ENCODE measurements at places on chromosomes 4 and X.
A peak's percentile ranks its signal among the peaks of the same experiment; 100 is the strongest.

- DNase-seq: no peak
Observed at GRCh38 chrX:24643116-24643515, 4.0 kb downstream of the PCYT1B start.

DNA sequence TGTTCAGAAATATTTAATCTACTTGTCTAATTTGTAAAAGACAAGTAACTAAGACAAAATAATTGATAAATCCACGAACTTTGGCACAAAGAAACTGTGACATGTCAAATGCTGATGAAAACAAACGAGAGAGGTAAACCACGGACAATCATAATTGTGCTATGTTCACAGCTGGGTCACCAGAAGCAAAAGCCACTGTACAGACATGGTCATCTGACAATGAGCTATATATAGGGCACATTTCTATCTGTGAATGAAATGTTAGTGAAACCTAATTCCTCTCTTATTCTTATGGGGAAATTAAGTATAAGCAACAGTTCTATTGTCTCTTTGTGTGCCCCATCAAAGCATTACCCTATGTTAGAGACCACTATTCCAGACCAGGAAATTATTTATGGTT, 444.0 kb upstream of the TRAM1L1 start:
- no peak for DNase-seq

- no peak for DNase-seq
Observed at GRCh38 chr4:12562021-12562420, 922.1 kb downstream of the RAB28 start.

DNA sequence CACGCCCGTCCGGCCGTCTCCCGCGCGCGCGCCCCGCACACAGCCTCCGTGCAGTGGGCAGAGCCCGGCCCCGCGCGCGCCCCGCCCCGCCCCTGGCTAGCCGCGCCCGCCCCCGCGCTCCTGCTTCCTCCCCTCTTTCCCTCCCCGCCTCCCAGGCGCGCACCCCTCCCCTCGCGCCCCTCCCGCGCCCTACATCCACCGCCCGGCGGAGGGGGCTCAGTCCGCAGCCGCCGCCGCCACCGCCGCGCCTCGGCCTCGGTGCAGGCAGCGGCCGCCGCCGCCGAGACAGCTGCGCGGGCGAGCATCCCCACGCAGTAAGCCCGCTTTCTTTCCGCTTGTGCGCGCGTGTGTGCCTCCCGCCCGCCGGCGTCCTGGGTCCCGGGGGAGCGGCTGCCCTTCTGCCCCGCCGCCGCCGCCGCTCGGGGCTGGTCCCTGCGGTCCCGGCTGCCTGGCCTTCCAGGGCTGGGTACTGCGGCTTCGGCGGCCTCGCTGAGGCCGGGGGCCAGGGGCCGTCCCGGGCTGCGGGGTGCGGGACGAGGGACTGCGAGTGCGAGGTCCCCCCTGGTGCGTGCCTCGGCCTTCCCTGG, at the start of gene FHL1:
TSS of gene FHL1 (plus strand) at position 219 of the 587 bp plus-strand sequence.
- peak; percentile 27 for DNase-seq

- DNase-seq: no peak
Observed at GRCh38 chr4:165440415-165441158, 61.8 kb downstream of the CPE start.

DNA sequence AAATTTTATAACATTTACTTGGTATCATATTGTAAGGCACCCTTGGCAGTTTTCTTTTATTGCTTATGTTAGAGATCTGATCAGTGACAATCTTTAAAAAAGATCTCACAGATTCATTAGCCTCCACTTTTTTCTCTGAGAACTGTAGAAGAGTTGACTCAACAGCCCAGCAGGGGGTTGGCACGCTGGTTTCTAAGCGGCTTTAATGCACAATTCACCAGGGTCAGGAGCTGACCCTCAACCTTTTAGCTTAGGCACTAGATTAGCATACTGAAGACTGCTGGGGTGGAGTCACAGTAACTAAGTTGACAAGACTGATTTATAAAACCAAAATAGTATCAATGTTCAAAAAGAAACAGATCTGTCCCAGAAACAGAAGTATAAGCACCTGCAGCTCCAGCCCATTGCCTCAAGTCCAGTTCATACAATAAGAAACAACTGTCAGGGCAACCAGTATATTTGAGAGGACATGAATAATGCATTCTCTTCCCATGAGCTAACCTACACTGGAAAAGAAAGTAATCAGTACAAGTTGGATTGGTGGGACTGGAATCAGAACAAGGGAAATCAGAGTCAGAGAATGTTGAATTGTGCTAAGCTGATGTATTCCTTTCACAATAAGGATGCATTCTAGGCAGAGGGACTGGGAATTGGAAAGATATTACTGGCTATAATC, 77.6 kb downstream of the PDE5A start:
- no peak for DNase-seq

DNA sequence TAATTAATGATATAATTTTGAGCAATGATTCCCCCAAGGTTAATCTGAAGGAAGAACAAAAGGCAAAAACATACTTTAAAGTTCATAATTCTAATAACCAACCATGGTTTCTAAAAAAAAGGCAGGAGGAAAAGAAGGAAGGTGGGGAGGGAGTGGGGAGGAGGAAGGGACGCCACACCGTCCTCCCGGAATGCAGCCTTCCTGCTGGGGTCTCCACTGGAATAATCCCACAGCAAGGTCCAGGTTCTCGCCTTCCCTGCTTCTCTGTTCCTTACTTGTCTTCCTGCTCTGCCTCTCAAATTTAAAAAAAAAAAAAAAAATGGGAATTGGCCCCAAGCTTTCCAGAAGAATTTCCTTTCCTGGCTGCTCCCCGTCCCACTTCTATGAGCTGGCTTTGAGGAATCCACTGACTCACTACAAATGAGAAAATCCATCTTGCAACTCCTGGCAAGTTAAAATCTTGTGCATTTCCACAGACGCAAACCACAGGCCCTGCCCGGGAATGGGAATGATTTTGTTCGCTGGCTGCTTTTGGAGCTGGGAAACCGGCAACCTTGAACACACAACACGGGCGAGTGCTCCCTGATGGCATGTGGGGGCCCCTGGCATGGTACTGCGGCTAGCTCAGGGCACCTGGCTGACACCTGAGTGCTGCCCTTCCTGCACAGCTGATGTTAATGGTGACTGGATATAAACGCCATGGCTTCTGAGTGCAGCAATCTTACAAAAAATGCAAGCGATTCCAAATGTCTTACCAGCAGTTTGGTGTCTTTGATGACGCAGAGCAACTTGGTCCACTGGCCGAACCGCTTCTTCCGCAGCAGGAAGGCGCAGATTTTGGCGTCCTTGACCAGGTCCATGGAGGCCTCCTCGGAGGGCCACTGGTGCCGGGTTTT, 97.0 kb downstream of the AFAP1 start:
- DNase-seq: no peak

DNA sequence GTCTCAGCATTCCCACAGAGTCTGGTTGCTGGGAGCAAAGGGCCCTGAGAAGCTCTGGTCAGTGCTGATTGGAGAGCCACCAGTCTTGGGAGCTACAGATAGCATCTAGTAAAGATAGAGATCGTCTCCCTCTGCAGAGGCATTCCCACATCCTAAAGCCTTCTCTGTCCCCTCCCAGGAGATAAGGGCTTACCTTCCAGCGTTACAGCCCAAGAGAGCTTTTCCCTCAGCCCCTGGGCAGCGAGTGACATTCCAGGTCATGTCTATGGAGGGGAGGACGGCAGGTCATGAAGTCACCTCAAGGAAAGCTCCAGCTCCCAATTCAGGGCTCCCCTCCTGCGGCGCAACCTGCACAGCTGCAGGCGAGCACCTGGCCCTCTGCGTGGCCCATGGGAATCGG, 29.9 kb downstream of the CLDN34 start:
- no peak for DNase-seq

DNA sequence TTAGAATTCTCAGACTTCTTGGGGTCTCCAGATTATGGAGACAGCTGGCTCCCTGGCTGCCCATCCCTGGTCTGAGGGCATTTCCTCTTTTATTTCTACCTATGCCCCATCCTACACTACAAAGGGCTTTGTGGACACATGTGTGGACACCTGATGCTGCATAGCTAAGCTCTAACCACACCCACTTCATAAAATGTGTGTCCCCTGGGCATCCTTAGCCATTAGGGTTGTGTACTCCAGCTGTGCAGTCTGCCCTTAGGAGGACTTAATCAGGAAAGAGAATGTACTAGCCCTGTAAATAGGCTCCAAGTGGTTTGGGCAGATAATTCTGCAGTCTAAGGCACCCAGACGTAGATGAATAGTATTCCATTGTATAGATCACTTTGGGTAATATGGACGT, 47.0 kb downstream of the COQ2 start:
- no peak for DNase-seq

DNA sequence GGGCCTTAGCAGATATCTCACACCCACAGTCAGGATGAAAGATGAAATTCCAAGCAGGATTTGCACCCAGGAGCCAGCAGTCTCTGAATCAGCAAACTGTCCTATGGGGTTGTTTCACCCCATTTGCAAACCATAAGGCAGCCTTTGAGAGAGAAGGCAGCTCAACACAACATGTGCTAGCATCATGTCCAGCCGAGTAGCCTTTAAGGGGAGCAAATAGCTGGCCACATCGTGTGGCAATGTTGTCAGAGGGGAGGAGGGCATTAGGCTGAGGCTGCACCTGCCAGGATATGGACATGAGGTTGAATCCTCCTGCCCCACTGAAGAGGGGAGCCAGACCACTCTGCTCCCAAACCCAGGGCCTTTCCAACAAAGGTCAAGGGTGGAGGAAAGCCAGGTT, 20.6 kb upstream of the PJA1 start:
- DNase-seq: no peak

DNA sequence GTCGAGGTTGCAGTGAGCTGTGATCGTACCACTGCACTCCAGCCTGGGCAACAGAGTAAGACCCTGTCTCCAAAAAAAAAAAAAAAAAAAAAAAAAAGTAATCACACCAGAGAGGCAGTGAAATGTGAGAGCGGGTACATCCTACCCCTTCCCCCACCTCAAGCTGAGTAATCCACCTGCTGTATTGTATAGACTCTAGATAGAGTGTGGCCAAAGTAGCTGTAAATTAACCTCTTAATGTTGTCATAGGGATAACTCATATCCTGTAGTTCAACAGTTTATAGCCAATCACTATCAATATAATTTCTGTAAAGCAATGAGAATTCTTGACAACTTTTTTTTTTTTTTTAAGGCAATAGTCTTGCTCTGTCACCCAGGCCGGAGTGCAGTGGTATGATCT, 30.8 kb downstream of the TNIP2 start:
- no peak for DNase-seq

DNA sequence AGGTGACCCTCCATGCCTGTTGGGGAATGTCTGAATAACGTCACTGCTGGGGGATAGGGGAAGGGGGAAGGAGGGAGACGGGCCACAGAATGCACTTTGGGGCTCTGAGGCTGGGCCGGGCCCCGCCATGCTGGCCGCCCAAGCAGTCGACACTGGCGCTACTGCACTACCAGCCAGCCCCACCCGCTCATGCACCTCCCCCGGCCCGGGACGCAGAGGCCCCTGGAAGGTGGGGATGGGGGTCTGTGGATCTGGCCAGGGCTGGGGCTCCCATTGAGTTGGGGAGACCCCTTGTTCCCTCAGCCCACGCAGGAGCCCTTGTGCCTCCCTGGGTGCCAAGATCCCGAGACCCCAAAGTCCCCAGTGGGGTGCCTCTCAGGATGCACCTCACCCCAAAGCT, 17.8 kb downstream of the FLNA start:
- no peak for DNase-seq

DNA sequence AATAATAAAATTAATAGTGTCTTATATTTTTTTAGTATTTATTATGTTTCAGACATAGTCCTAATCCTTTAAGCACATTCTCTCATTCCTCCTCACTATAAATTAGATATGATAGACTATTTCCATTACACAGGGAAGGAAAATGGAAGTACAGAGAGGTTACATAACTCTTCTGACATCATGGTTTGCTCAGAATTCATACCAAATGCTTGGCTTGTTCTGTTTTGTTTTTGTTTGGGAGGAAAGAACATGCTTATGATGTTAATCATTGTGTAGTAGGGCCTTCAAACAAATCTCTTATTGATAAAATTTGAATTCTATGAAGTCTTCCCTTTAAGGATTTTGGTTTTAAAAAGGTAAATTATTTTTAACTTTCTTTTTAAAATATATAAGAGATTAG, 59.5 kb downstream of the RXFP1 start:
- no peak for DNase-seq

DNA sequence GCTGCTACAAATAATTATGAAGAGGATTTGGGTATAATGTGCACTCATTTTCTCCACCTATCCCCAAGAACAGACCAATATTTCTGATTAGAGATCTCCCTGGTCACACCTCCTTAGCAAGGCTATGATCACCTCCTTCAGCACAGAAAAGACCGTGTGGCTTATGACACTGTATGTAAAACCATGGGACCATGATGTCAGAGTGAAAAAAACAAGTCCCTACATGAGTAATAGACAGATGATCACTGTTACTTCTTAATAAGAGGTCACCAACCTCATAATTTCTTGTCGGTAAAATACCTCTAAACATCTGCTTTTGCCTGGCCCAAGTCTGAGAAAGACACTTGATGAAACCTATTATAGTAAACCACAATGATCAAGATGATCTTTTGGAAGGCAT, 330.6 kb upstream of the F9 start:
- DNase-seq: no peak

- no peak for DNase-seq
Observed at GRCh38 chr4:110869862-110870572, 247.1 kb upstream of the PITX2 start.

- DNase-seq: no peak
Observed at GRCh38 chr4:140367738-140368137, 5.7 kb upstream of the SCOC start.

GRCh38 chr4:153258750-153259149, 54.5 kb downstream of the TRIM2 start:
- no peak for DNase-seq

- DNase-seq: no peak
Observed at GRCh38 chr4:56345458-56345857, 41.8 kb downstream of the AASDH start.

DNA sequence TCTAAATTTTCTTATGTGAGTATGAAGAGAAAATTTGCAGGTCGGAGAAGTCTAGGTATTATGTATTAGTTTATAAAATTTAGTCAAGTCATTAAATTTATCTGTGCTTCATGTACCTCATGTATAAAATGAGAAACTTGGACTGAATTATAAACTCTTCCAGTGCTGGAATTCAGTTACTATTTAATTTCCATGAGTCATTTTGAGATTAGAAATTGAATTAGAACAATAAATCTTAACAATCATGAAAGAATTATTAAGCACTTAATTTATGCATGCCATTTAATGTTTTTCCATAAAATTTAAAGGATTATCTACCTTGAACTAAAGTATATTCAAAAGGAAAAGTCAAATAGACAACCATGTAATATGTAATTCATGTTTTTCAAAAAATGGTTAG, 195.8 kb downstream of the MAD2L1 start:
- DNase-seq: no peak

DNA sequence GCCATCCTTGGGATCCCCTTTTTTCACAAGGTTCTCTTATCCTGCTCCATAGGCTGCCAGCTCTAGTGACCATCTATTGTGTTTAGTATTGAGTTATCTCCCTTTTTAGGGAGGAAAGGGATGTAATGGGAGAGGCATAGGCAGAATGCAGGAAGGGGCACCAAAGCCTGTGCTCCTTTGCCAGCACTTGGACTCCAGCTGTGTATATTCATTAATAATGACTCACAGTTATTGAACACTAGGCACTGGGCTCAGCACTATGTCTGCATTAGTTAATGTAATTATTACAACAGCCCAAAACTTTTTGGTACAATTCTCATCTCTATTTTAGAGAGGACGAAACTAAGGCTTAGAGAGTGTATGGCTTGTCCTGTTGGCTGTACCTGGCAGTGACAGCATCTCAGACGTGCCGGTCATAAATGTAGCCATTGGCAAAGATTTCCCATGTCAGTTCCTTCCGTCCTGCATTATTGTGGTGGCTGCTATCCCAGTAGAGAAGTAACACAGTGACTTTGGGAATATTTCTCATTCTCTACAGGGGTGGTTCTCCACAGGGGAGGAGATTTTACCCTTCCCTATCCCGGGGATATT, 90.3 kb downstream of the AFF1 start:
- no peak for DNase-seq
